Pulmonary artery endothelial cell (primary cell): ENCODE measurements at places on chromosomes 1 and 21. TPM values are rescaled to one million over a fixed set of nuclear protein-coding genes. Genes with fewer than 3 reads are reported as not detected.

- DNase-seq: no peak
Observed at GRCh38 chr21:31778546-31778945, 46.6 kb upstream of the SCAF4 start.

DNA sequence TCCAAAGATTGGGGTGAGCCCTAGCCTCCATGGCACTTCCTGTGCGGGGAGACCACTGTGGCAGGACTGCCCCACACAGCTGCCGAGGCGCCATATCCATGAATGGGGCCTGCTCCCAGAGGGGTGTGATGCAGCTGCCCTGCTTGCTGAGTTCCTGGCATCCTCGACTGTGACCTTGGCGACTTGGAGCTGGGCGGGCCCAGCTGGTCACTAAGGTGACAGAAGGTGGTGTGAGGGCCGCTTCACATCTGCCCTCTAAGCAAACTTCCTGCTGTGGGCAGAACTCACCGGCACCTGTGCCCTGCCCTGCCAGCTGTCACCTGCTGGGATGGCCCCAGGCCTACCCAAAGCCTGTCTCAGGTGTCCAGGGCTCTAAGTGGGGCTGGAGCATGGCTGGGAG lies 9.0 kb downstream of the TMEM61 start:
- no peak for DNase-seq

DNA sequence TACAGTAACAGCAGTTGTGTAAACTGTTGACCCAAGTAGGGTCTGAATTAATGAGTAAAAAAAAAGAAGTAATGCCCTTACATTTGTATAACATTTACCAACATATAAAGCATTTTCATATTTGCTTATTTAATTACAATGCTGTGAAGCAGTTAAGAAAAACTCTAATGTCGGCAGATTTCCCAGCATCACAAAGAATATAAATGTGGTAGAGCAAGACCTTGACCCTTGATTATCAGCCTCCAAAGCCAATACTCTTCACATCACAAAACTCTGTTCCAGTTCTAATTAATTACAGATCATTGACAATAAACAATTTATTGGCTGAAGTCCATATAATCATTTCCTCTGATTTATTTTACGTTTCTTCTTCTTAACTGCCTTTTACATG lies 130.2 kb downstream of the DUSP10 start:
- DNase-seq: no peak

- no peak for DNase-seq
Observed at GRCh38 chr1:32411261-32411660, 17.0 kb upstream of the BSDC1 start.

GRCh38 chr21:22703521-22703920 lies 1705.3 kb downstream of the NCAM2 start:
- DNase-seq: no peak

DNA sequence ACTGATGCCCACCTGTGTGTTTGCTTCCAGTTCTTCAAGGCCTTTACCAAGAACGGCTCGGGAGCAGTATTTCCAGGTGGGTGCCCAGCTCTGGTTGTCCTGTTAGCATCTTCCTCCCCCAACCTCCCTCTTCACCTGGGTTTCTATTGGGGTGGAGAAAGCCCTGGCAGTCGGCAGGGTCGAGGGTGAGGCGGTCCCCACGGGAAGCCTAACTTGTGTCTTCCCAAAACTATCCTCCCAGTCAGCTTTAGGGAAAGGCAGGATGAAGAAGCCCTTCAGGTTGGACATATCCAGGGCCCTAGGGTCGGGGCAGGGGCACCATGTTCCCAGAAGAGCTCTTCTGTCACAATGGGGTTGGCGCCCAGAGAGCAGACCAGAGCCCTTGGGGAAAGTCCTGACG lies 20.6 kb downstream of the QSOX1 start:
- DNase-seq: no peak

GRCh38 chr1:152107031-152107983 lies 7.9 kb downstream of the TCHH start:
- no peak for DNase-seq

Gene MAN1C1
- total RNA-seq: 0.79 and 2.4 TPM in 2 replicates
